ENCODE measurements at places on chromosomes 7 and 10.

DNA sequence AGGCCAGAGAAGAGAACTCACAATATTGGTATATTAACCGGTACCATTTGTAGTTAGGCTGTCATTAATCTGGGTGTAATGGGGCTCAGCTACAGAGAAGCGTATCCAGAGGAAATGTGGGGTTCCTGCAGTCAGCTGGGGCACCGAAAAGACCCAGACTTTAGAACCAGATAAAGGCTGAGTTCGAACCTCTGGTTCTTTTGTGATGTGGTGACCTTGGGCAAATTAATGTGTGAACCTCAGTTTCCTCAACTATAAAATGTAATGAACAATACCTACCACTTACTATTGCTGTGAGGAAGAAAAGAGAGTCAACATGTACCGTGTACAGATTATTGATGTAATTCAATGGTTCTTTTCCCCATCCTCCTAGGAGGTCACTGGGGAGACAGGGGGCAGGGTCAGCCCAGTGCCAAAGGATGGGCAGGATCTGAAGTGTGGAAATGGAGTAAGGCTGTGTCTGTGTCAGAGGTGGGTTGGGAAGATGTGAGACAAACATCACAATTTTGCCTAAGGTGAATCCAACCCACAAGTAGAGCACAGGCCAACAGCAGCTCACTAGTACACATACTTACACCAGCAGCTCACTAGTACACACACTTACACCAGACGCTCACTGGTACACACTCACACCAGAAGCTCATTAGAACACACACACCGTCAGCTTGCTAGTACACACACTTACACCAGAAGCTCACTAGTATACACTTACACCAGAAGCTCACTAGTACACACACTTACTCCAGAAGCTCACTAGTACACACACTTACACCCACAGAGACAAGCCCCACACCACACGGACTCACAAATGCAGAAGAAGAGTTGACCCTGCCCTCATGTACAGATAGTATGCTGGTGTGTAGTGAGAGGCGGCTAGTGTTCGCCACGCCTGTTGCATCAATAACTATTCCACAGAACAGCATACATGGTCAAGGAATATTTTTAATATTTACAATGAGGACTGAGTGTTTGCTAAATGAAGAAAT lies 28.0 kb downstream of the PRSS2 start:
- no peak for DNase-seq

- DNase-seq, result peak; percentile 76
These were observed 26.5 kb downstream of the SCD start for GRCh38 chr10:100373298-100374199.

DNA sequence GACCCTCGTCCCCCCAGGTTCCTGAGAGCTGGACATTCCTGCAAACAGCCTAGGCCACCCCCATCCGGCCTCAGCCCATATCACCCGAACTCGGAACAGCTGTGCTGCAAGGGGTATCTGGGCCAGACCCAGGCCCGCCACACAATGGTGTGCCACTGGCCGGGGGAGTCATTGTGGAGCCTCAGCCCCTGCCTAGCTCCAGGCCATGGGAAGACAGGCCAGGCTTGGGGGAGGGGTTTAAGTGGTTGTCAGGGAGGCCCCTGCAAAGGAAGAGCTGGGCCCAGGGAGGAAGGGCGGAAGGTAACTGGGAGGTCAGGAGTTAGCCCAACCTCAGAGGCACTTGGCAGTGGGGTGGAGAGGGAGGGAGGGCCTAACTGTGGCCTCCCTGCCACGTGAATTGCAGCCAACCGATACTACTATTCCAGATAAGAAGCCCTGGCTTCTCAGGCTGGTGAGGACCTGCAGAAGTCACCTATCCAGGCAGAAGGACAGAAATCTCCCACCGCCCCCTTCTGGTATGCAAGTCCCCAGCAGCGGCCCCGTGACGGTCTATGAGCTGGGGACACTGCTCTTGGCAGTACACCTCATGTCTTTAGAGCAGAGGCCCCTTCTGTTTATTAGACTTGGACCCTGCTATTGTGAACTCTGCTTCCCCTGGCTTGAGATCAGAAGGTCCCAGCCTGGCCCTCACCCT lies 26.8 kb downstream of the VSIR start:
- DNase-seq, result no peak

DNA sequence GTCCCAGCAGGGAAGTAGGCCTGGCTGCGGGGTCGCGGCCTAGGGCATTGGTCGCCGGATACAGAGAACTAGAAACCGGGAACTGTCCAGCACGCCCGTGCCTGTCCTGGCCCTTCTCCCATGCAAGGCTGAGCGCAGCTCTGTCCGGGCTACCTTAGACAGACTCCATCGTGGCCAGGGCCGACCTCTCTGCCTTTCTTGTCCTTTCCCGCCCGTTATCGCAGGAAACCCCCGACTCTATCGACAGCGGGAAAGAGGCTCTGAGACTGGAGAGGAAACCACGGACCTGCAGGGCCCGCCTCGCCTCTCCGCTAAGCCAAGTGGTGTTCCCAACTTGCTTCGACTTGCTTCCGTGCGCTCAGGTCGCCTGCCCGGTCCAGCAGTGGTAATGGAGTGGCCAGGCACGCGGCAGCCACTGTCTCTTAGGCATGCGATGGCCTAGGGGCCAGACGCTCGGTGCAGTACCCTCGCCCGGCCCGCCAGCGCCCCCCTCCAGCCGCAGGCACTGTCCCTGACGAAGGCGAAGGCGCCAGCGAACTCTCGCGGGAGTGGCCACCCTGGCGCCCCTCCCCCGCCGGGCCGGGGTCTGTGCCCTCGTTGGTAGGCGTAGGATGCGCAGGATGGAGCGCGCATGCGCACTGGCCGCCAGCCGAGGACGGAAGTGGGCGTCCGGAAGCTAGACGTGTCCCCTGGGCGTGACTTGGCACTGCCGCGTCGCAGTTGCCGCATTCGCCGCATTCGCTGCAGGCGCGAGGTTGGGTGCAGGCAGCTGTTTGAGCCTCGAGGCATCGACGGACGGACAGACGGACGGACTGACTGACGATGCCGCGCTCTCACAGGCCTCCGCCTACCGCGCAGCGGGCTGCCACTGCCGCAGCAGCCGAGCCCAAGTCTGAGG lies 54.4 kb downstream of the MCMBP start:
- no peak for DNase-seq

- no peak for DNase-seq
These were observed 55.6 kb downstream of the NOC3L start for GRCh38 chr10:94307046-94307615.

Data from stimulated activated CD8-positive, alpha-beta memory T cell treated with anti-CD3 and anti-CD28 coated beads, Interleukin-7, amount 100 ng/mL, for 24 hours (primary cell).